ENCODE measurements at places on chromosomes 11 and 22.

DNA sequence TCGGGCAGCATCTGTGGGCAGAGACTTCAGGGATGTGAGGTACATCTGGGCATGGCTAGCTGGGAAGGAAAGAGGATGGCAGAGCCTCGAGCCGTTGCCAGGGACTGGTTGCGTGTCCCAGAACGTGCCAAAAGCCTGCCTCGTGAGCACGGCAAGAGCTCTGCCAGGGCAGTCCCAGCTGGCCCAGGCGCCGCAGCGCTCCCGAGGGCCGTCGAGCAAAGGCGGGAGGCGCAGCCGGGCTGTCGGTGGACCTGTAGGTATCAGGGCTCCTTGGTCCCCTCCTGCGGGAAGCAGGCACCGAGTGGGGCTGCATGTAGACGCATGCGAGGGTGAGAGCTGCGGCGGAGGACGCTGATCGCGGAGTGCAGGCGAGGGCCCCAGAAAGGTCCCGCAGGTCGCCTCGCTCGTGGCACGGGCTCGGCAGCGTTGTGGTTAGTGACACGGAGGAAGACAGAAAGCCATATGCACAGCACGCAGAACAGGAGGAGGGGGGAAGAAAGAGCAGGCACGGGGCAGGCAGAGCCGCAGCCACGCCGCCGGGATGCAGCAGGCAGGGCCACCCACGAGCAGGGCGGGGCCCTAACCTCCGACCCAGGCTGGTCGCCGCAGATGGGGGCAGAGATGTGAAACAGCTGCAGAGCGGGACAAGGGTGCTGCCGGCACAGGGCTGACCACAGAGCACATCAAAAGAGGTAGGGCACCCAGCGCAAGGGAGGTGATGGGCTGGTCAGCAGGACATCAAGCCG, 18.0 kb downstream of the LSP1 start:
- DNase-seq: no peak

GRCh38 chr11:46682773-46683752, 17.4 kb downstream of the ARHGAP1 start:
- DNase-seq: no peak

- no peak for DNase-seq
Measured at GRCh38 chr11:83120327-83120726, 36.6 kb upstream of the PCF11 start.

DNA sequence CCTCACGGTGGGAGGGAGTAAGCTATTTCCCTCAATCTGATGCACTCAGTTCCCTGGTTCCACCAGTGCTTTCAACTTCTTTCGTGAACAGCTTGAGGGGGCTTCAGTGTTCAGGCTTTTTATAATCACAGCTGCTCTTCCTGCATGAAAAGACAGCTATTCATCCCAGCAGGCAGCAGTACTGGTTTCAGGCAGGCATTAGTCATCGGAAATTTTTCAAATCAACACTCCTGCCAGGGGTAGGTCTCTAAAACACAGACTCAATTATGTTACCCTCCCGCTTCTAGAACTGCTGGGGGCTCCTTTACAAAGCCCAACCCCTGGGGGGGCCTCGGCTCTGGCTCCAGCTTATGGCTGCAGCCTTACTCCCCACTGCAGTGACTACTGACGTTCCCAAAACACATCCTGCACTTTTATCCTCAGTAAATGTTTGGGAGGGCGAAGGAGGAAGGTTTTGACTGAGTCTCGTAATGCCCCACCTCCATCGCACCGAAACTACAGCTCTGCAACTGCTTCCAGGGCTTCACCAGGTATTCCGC, 5.8 kb downstream of the POLDIP3 start:
- no peak for DNase-seq

- DNase-seq: no peak
Measured at GRCh38 chr22:31950226-31950625, 5.9 kb downstream of the YWHAH start.

DNA sequence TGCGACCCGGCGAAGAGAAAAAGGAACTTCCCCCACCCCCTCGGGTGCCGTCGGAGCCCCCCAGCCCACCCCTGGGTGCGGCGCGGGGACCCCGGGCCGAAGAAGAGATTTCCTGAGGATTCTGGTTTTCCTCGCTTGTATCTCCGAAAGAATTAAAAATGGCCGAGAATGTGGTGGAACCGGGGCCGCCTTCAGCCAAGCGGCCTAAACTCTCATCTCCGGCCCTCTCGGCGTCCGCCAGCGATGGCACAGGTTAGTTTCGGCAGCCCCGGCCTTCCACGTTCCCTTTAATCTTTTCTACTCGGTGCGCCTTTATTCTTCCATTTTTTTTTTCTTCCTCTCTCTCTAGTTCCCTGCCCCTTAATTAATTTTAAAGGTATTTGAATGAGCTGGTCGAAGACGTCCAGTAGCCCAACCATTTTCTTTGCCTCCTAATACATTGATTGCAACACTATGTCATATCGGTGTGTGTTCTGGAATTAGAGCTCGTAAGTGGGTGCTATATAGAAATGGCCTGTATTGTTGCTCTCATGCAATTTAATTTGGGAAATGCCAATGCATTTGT, 537 bp downstream of the EP300 start:
- DNase-seq: no peak

- DNase-seq: no peak
Measured at GRCh38 chr11:69310934-69311766, 17.2 kb downstream of the MYEOV start.

- no peak for DNase-seq
Measured at GRCh38 chr22:50082961-50083461, 2.2 kb downstream of the MLC1 start.

DNA sequence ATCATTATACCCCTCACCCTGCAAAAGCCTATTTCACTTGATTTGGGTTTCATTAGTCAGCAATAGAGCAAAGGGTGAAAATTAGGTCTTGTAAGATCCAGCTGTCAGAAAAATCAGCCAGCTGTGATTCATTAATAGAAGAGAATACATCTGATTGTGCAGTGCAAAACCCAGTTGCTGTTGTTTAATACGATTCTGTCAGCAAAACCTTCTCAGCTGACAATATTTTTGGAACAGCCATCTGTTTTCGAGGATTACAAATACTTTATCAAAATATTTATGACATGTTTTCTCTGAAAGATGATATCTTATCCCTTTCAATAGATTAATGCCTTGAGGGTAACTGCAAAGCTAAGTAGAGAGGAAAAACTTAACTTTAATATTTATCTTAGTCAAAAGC, 1354.0 kb upstream of the RAG2 start:
- DNase-seq: no peak

DNA sequence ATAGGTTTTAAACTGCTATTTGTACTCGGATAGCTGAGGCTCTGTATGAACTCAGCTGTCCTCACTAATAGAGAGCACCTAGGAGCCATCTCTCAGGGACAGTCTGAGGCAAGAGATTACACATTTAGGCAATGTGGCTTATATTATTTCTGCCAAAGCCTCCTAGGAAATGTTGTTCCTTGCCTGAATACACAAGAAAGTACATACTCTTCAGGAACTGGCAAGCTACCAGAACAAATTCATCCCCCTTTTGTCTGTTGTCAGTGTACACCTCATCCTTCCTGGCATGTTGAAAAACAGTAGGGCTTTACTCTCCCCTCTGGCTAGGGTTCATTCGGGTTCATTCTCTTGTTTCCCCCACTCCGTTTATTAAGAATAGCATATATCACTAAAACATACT, 615.9 kb upstream of the FAT3 start:
- no peak for DNase-seq
